ENCODE measurements at places on chromosomes 7 and 10.

GRCh38 chr10:20647756-20648155, 249.4 kb downstream of the NEBL start:
- DNase-seq = no peak

DNA sequence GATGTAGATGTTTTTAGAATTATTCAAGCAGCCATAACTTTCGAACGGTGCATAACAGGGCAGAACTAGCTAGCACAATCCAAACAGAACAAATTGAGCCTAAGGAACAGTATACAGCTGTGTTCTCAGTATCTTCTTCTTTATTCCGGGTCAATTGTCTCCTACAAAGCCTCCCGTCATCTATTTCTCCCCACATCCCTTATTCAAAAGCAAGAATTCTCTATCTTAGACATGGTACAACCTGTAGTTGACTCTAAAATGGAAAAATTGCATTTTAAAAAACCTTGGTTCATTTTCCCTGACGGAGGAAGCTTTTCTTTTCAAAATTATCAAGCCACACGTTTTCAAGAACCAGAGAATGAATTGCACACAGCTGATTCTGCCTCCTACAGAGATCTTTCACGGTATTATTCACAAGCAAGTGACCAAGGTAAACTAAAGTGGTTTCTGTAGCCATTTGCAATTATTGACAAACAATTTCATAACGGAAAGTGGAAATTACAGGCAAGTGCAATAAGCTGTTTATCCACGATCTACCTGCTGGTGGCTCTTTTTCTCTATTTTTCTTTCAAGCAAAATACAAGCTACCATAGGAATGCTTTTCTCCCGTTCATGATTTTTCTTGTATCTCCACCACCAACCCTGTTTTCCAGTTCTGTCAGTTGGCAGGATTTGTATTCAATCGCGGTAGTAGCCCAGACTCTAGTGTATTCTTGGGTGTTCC, 2.3 kb downstream of the GRM8 start:
- no peak for DNase-seq

DNA sequence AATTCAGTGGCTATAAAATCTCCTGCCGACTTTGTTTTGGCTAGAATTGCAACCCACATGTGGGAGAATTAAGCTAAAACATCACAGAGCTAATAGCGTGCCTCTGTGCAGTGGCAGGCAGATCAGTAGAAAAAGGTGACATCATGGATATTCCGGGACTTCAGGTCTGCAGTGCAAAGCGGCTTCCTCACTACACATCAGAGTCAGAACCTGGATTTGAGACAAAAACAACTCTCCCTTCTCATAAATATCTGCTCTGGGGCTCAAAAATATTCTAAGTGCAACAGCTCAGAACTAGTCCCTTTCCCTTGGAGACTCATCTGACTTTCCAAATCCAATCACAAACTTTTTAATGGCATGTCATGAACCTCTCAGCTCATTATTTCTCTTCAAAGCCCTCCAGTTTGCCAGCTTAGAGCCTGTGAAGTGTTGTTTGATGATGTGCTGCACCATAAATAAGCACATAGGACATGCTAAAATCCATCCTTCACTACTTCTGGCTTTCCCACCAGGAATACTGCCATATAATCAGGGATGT, 337.1 kb downstream of the RNLS start:
- no peak for DNase-seq

- no peak for DNase-seq
Observed at GRCh38 chr10:64101606-64102263, 580.5 kb downstream of the REEP3 start.

DNA sequence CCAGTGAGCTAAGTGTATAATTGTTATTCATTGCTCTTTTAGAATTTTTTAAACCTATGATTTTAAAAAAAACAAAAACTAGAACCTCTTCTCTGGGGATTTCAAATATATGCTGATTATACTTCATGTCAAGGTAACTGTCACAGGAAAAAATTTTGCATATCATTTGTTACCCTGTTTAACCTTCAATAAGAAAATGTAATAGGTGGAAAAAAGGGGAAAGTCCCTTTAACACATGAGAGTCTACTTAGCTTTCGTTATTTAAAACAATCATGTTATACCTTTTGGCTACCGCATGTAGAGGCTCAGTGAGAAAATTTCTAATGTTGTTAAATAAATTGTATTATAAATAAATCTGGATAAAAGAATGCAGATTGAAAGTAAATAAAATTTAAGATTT, 190.1 kb upstream of the AKR1E2 start:
- DNase-seq = no peak

GRCh38 chr7:82153776-82154175, 289.8 kb downstream of the CACNA2D1 start:
- DNase-seq = no peak

DNA sequence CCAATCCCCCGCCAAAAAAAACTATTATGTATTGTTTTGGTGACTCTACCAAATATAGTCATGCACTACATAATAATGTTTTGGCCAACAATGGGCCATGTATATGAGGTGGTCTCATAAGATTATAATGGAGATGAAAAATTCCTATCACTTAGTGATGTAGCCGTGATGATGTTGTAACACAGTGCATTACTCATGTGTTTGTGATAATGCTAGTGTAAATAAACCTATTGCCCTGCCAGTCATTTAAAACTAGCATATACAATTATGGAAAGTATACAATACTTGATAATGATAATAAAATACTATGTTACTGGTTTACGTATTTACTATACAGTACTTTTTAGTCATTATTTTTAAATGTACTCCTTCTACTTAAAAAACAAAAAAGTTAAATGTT, 101.5 kb downstream of the SLC25A40 start:
- DNase-seq = no peak

DNA sequence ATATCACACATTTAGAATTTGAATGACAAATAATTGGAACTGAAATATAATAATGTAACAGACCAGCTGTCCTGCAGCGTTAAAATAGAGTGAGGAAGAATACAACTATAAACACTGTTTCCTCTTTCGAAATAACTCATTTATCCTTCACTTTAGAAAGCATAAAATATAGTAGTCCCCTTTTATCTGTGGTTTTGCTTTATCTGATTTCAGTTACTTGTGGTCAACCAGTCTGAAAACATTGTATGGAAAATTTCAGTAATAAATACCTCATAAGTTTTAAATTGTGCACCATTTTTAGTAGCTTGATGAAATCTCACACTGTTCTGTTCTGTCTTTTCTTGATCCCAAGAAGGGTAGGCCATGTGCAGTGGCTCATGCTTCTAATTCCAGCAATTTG, 31.7 kb downstream of the POLR1F start:
- DNase-seq = no peak

- DNase-seq = no peak
Observed at GRCh38 chr7:31129067-31129466, 77.0 kb downstream of the ADCYAP1R1 start.

DNA sequence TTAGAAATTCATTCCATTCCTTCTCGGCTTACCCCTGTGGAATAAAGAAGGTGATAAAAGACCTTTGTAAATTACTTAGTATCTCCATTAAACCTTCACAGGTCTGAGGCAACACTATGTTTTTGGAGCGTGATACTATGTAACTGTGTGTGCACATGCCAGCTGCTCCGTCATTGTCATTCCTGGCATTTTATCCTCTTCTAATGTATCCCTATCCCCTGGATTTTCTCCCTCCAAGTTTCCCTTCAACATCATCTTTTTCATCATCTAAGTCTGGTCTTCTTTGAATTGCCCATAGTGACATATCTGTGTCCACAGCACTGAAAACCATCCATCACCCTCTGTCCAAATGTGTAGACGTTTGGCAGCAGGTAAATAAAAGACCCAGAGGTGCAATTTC, 125.7 kb downstream of the TEX36 start:
- no peak for DNase-seq

- no peak for DNase-seq
Observed at GRCh38 chr10:73850211-73850610, 24.1 kb downstream of the CAMK2G start.

GRCh38 chr10:10814069-10814468, 203.6 kb upstream of the CELF2 start:
- DNase-seq = no peak

DNA sequence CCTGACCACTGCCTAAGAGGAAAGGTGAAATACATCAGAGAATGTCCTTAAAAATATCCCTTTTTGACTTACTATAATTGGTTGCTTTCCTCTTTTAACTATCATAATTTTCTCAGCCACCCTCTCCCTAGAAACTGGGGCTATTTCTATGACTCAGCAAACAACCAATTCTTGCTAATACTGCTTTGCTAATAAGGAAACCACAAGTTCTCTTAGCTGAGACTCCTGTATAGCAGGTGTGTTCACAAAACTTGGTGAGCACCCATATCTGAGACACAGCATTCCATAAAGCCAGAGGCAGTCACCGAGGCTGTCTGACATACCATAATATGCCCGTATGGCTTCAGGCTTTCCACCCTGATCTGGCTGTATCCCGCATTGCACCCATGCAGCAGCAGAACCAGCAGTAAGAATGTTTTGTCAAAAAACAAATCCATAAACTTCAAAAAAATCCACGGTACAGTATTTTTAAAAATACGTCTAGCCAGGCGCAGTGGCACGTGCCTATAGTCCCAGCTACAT, 191.7 kb upstream of the C7orf33 start:
- DNase-seq = no peak

GRCh38 chr10:116629340-116629739, 8.6 kb downstream of the PNLIPRP2 start:
- DNase-seq = no peak

DNA sequence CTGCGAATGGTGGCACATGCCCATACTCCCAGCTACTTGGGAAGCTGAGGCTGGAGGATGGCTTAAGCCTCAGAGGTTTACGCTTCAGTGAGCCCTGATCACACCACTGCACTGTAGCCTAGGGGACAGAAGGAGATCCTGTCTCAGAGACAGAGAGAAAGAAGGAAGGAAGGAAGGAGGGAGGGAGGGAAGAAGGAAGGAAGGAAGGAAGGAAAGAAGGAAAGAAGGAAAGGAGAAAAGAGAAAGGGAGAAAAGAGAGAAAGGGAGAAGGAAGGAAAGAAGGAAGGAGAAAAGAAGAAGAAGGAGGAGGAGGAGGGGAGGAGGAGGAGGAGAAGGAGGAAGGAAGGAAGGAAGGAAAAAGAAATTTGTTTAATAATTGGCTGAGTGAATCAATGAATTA, 13.0 kb upstream of the SAR1A start:
- no peak for DNase-seq

DNA sequence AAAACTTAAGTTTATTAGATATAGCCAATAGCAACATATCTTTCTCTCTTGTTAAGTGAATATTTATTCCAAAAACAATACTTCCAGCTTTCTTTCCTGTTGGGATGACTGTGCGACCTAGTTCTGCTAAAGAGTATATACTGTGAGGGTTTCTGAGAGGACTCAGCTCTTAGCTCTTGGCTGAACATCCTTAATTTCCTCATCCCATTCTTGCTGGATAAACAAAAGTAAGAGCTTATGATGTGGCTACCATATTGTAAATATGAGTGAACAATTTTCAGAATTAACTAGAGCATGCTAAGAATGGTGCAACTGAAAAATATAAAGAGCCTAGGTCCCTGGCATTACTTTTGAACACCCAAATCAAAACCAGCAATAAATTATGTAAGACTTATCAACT, 279.5 kb upstream of the GNAI1 start:
- DNase-seq = no peak

GRCh38 chr10:124830445-124830844, 28.8 kb downstream of the ABRAXAS2 start:
- no peak for DNase-seq

DNA sequence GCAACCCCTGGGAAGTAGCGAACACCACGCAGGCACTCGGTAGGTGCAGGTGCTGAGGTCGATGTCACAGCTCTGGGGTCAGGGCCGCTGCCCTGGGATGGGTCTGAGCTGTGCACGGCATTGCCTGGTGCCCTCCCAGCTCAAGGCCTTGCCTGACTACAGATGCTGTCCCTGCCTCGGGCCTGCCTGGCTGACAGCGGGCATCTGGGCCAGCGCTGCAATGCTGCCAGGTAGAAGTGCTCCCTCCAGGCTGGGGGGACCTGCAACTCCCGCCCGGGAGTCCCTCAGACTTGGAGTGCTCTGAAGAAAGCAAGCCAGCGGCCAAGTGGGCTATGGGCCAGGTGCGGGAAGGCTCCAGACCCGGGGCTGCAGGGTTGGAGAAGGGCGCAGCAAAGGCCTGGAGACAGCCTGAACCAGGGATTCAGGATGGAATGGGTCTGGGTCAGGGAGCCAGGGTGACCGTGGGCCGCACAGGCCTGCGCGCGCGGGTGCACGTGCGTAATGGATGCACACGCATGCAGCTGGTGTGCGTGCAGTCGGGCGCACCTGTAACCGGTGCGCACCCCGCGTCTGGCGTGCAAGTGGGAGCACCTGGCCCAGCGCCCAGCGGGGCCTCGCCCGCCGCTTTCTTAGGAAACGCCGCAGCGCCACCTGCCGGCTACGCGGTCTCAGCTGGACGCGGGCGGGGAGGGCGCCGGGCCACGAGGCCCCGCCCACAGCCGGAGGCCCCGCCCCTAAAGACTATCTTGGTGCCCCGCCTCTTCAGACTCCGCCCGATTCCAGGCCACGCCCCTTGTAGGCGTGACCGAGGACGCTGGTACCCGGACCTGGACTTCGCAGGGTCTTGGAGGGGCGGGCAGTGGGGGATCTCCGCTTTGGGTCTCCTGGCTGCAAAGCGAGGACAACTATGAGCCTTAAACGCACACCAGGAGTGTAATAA, 46.7 kb downstream of the MICALL2 start:
- DNase-seq = peak; percentile 86

- no peak for DNase-seq
Observed at GRCh38 chr7:127874951-127875608, 156.2 kb downstream of the LRRC4 start.

GRCh38 chr7:101558742-101559325, 70.3 kb downstream of the MYL10 start:
- DNase-seq = peak; percentile 9

DNA sequence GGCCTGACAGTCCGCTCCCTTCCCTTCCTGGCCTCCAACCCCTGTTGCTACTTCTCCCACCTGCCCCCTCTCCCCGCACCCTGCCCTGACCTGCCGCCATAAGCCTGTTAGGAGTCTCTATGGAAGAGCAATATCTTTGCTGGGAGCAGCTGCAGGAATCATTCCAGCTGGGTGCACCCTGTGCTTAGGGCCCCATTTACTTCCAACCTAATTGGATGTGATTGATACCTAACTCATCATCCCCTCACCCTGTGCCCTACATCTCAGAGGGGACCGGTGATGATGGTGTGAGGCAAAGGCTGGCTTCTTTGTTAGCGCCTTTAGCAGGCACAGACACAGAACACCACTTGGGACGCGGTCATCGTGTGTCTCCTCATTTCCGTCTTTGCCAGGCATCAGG, 80.0 kb upstream of the FAM180A start:
- DNase-seq = no peak

- DNase-seq = peak; percentile 41
Observed at GRCh38 chr7:18320971-18321567, 174.5 kb upstream of the HDAC9 start.

GRCh38 chr7:31002256-31002655, 38.5 kb downstream of the GHRHR start:
- DNase-seq = no peak

DNA sequence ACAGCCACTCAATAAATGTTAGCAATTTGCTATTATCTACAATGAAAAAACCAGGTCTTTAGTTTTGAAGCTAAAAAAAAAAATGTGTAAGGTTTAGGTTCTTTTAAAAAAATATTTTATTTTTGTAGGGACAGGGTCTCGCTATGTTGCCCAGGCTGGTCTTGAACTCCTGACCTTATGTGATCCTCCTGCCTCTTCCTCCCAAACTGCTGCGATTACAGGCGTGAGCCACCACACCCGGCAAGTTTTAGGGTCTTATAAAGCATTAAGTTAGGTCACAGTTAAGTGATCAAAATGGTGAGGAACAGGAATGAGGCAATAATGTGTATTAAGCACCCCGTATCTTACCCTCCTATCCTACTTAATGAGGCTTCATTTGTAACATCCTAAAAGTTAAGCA, 774 bp downstream of the SEM1 start:
- DNase-seq = no peak
